T follicular helper cell (primary cell): ENCODE measurements at places on chromosomes 5 and 9.

DNA sequence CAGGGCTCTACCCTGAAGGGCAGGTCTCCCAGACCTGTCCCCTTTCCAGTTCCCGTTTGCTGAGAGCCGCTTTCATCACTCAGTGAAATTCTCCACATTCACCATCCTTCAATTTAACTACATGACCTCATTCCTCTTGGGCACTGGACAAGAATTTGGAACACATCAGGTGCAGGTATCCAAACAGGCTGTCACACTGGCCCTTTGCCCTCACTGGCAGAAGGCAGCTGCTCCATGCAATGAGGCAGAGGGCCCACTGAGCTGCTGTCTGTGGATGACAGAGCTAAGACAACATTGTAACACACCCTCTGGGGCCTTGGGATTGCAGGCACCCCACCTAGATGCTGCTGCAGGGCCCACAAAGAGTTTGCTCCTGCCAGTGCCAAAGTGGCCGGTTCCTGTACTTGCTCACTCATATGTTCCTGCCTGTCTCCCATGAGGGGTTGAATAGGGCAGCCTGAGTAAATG lies 55.1 kb downstream of the ACTL7B start:
- no peak for DNase-seq

- no peak for DNase-seq
Measured at GRCh38 chr5:6576861-6577501, 55.9 kb downstream of the NSUN2 start.

- no peak for DNase-seq
Measured at GRCh38 chr5:15757619-15758018, 257.6 kb downstream of the FBXL7 start.

DNA sequence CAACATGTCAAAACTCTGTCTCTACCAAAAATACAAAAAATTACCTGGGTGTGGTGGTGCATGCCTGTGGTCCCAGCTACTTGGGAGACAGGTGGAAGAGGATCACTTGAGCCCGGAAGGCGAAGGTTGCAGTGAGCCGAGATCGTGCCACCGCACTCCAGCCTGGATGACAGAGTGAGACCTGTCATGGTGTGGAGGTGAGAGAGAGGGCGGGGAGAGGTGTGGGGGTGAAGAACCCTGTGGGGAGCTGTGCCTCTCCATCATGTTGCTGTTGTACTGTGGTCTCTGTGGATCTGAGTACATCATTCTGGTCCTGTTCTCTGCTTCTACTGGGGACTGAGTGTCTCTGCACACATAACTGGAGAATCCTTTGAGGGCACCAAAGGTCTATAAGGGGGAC lies 11.3 kb upstream of the SLC34A1 start:
- DNase-seq, result no peak

GRCh38 chr9:125990186-125990792 lies 243.1 kb downstream of the PBX3 start:
- DNase-seq, result no peak

- no peak for DNase-seq
Measured at GRCh38 chr5:96094904-96095303, 133.3 kb upstream of the ELL2 start.

GRCh38 chr5:131246504-131246903 lies 17.3 kb upstream of the CDC42SE2 start:
- no peak for DNase-seq

GRCh38 chr5:81252904-81253303 lies 19.8 kb downstream of the CKMT2 start:
- no peak for DNase-seq

DNA sequence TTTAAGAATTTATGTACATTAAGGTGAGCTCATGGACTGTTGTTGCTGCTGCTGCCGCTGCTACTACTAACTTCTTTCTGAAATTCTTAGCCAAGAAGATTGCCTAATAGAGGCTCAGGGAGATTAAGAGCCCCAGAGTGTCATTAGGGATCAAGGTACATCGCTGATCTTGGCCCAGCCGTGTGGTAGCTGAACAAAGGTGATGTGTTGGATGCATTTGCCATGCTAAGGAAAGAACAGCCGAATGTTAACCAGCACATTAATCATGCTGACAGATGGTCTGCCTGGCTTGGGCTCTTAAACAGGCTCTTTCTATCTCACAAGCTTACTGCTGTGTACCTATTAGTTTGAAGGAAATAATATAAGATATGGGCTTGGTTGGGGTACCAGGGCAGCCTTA lies 137.1 kb downstream of the KCTD16 start:
- DNase-seq, result no peak

- DNase-seq, result no peak
Measured at GRCh38 chr9:91386765-91387164, 25.0 kb upstream of the AUH start.

DNA sequence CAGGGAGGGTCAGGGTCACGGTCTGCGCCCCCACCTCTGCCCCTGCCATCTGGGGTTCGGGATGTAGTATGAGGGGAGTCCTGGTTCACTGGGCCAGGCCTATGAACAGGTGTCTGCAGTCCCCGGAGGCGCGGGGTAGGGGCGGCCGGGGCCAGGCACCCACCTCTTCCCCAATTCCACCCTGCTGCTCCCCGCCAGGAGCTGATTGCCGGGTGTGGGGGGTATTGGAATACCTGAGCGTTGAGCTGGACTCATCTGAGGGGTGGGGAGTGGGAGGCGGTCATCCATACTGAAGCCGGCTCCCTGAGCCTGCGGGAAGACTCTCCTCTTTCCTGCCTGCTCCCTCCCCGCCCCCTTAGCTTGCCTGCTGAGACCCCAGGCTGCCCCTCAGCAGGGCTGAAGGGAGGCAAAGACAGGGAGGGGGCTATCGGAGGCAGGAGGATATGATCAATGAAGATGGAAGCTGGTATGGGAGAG lies 679 bp downstream of the SLC6A7 start:
- DNase-seq, result no peak

GRCh38 chr9:16485575-16486321 lies 384.7 kb downstream of the BNC2 start:
- DNase-seq, result no peak

- DNase-seq, result no peak
Measured at GRCh38 chr9:69324549-69325401, at the start of gene ENTREP1. Gene ENTREP1, plus strand, starts transcription at chr9:69325215. Its CDS starts 95 bp downstream, at chr9:69325310.

- no peak for DNase-seq
Measured at GRCh38 chr5:96816991-96817390, 9.2 kb upstream of the ERAP1 start.

- DNase-seq, result no peak
Measured at GRCh38 chr9:73911804-73912203, 585.3 kb upstream of the RORB start.

GRCh38 chr9:37953775-37954437 lies 50.0 kb upstream of the SLC25A51 start:
- DNase-seq, result no peak

DNA sequence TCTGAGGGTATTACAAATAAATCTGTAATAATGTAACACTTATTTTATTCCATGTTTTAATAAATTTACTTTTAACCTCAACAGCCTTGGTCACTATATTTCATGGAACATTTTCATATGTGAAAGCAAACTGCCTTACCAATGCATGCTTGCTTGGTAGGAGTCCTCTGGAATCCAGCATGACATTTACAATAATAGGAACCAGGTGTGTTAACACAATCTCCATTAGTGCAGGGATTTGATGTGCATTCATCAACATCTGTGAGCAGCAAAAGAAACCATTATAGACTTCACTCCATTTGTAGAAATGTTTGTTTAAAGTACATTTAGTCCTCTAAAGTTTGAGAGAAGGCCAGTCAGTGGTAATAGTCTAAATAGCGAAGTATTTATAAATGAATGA lies 159.4 kb downstream of the FBN2 start:
- no peak for DNase-seq

GRCh38 chr5:125033602-125034001 lies 287.2 kb upstream of the ZNF608 start:
- no peak for DNase-seq

DNA sequence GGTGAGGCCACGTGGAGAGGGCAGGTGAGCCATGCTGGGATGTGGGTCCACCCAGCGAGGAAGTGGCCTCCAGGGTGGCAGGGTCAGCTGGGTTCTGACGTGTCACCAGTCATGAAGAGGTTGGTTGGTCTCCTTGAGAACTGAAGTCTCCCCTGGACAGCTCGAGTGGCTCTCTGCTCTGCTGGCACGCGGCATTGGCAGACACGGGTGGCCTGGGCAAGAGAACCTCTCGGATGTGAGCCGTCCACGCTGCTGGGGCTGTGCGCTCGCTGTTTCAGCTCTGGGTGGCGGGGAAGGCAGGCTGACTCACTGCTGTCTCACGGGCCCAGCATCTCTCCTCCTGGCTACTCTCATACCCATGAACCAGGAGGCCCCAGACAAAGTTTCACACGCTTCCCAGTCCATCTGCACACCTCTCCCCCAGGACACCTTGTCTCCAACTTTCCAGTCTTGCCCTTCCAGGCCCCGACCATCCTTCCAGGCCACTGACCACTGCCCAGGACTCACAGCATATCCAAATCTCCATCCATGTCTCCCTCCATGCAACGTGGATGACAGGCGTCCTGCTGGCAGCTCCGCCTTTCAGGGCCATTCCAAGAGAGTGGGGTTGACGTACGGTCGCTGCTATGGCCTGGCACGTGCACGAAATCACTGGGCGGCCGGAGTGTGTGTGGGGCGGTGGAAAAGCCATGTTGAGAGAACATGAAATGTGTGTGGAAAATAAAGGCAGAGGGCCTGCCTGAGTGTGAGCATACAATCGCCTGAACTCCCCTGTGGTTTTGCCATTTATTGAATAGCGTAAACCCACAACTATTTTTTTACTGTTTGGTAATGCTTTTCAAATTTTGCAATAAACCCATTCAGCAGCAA lies 145.0 kb upstream of the COL5A1 start:
- DNase-seq, result no peak

DNA sequence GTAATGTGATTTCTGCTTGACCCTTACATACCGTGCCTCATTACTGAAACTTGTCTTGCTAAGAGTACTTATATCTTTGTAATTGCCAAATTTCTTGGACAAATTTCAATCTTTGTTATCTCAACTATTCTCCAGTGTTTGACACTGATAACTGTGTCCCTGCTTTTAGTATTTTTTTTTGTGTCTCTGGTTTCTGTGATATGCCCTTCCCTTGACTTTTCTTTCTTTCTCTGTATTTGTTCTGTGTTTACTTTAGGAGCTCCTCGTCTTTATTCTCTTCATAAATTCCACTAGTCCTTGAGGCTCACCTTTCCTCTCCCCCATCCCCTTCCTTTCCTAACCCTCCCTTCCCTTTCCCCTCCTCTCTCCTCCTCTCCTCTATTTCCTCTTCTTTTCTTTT lies 123.7 kb upstream of the FBXL17 start:
- no peak for DNase-seq

GRCh38 chr5:31921852-31922305 lies 252.2 kb downstream of the GOLPH3 start:
- no peak for DNase-seq

GRCh38 chr5:1826235-1826980 lies 25.2 kb downstream of the NDUFS6 start:
- DNase-seq, result no peak

- DNase-seq, result no peak
Measured at GRCh38 chr5:176618783-176619182, 8.8 kb upstream of the GPRIN1 start.

DNA sequence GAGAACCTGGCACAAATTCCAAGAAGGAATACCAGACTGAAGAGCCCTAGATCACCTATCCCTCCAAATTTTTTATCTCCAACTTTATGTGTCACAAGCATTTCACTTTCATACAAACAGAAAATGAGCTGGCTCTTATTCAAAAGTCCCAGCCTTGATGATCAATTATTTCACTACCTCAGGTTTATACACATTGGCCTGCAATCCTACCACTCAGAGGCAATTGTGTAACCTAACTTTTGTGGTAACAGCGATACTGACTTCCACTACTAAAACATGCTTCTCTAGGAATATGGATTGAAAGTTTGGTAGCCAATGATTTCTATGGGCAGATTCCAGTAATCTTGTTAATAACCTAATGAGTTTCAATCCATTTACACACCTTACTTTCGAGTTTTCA lies 10.5 kb downstream of the RNF38 start:
- DNase-seq, result no peak

DNA sequence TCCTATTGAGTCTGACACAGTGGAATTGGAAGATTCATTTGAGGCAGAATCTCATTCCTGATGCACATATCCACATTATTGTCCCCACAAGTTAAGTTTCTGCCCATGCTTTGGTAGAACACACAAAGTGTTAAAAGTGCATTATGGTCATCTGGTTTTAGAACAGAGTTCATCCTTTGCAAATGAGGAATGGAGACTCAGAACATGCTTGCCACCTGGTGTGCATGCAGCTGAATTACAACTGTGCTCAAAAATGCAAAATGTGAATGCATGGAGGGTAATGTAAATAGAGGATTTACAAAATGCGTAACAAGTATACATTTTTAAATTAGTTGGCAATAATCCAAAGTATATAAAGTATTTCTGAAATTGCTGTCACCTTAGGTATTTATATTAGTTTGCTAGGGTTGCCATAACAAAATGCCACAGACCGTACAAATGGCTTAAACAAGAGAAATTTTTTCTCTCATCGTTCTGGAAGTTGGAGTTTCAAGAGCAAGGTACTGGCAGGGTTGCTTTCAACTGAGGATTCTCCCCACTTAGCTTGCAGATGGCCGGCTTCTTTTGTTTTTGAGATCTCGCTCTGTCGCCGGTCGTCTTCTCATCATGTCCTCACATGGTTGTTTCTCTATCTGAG lies 671.1 kb downstream of the TAF11L14 start:
- DNase-seq, result no peak

DNA sequence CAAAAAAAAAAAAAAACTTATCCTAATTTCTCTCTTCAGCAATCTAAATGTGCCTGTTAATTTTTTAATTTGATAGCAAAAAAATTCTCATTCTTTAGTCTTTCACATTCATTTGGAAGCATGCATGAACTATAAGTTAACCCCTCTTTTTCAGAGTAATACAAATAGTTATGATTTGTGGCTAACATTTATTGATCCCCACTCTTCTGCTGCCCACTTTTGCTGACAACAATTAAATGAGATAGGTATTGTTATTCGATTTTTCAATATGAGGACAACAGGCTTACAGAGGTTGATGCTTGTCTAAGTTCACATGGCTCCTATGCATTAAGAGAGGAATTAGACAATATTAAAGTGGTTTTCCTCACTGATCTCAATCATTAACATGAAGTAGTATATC lies 2.9 kb upstream of the NR3C1 start:
- no peak for DNase-seq

DNA sequence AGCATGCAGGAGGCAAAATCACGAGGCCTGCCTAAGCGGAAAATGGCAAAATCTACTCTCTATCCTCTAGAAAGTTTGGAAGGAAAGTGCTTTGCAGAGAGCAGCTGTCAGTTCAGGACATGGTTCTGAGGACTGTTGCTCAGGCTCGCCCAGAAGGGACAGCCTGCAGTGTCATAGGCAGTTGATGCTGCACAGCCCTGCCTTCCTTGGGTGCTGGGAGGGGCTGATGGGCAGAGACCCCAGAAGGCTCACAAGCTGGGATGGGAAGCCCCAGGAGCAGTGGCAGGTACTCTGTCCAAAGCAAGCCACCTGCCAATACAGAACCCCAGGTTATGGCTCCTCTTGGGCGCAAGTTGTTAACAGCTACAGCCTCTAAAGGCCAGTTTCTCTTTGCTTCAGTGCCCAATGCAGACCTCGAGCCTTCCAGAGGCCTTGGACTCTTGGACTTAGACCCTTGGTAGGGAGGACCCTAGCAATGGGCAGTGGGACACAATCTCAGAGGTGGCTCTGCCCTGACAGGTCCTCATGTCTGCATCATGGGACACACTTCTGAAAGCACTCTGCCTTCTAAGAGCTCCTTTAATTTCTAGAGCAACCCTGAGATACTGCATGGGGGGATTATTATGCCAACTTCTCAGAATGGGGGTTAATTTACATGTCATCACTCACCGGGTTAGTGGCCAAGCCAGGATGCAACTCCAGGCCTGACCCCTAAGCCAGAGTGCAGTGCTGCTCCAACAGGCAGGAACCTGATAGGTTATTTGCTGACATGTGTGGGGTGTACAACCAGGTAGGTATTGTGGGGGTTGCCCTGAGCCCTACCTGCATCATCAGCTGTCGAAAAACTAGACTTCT lies 57.1 kb downstream of the MACROH2A1 start:
- no peak for DNase-seq
